Cardiac fibroblast (primary cell): ENCODE measurements at places on chromosomes 3 and 15.

- no peak for DNase-seq
These were observed 145.1 kb downstream of the NFKBIZ start for GRCh38 chr3:101994386-101994785.

DNA sequence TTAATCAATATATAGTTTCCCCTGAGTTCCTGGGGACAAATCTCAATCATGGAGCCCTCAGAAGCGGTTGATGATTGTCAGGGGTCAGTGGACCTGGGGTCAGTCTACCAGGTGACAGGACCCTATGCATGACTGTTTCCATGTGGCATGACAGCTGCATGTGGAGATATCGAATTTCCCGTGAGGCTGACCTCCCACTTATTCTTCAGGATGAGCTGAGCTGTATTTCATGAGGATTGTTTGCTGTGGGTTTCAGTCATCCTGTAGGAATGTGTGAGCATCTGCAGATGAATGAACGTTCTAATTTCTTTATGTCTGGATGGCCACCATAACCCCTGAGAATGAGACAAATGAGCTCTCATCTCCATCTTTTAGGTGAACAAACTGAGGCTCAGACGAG, 93.0 kb upstream of the HES1 start:
- peak; percentile 18 for DNase-seq

GRCh38 chr3:193905541-193906396, 230.2 kb upstream of the HES1 start:
- DNase-seq = peak; percentile 32

GRCh38 chr3:113910966-113911365, 36.8 kb upstream of the ZDHHC23 start:
- DNase-seq = peak; percentile 24

DNA sequence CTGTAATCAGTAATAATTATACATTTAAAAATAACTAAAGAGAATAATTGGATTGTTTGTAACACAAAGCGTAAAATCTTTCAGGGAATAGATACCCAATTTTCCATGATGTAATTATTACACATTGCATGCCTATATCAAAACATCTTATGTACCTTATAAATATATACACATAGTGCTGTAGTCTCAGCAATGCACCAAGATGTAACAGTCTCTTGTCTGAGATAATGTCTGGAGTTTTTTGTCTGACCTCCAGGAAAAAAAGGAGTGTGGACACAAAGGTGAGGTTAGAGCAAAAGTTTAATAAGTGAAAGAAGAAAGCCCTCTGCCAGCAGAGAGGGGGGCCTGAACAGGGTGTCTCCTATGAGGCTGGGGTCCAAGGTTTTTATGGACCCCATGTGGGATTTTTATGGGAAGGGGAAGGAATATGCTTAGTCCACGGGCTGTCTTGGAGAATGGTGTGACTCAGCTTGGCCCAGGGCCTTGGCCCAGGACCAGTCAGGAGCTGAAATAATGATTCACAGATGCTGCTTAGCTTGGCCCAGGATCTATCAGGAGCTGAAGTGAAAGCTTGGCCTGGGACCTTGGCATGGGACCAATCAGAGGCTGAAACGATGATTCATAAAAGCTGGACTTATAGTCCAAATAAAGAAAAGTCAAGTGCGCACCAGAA, 545.0 kb downstream of the ZPLD1 start:
- DNase-seq = peak; percentile 88

GRCh38 chr15:75902129-75902557, 1.5 kb upstream of the FBXO22 start:
- DNase-seq = peak; percentile 13

GRCh38 chr3:46129588-46130272, 78.4 kb downstream of the CCR1 start:
- DNase-seq = no peak

DNA sequence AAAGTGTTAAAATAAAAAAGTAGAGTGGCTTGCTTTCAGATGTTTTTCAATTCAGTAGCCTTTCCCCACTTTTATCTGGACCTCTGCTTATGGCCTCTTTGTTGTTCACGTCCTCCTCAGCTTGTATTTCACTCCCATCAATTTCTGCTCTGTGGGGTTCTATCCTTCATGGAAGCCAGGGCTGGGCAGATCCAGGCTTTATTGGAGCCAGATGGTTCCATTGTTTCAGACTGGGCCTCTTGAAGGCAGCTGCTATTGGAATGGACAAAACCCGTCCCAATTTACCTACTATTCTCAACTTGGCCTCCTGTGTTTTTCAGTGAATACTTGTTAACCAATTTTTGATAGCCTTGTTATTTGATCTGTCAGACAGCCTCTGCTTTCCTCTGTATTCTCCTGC, 10.9 kb upstream of the AADACL2 start:
- no peak for DNase-seq

DNA sequence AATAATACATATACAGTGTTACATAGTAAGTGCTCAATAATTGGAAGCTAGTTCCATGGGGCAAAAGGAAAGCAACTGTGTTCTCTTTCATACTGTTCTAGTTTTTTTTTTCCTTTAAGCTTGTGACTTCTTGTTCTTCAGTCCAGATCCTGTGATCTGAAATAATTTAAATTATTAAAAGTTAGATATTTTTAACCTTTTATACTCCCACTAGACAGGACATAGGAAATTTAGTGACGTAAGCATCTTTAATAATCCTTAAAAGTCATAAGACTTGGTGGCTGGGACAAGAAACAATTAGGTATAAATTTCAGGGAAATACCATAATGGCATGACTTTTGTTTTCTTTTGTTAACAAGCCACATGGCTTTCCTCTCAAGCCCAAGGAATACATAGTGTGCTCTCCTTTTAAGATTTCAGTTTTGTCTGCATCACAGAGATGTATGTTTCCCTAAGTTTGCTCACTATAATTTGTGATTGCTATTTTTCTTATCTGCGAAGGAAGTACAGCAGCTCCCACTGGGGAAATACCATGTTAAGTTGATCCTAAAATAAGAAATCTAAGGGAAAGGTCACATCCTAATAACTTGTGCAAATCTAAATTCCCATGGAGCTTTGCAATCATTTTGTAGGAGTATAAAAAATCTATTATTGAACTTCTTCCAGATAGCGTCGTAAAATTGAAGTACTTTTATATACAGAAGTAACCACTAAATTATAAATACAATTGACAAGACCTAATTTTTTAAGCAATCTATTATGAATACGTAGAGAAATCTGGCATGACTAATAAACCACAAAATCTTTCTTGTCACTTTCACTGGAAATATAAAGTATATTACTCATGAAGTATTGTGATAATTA, 30.1 kb downstream of the PPARG start:
- DNase-seq = peak; percentile 78

GRCh38 chr3:16048435-16049318, 125.8 kb upstream of the GALNT15 start:
- peak; percentile 88 for DNase-seq

- peak; percentile 78 for DNase-seq
These were observed 7.7 kb downstream of the BCL6 start for GRCh38 chr3:187737368-187738070.

DNA sequence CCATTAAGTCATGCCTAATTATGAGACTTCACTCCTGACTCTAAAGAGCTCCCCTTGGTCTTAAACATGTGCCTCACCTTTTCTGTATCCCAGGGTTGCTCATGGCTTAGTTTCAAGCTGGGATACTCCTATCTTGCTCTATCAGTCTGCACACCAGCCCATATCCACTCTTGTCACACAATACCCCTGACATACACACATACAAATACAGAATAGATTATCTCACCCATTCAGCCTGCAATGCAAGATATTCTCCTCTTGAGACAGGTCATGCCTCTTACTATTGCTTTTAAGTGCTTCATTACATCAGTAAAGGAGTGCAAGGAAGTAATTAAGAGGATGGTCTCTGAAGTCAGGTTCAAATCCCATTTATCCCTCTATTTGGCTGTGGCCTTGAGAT, 587.3 kb downstream of the IGSF11 start:
- DNase-seq = no peak

DNA sequence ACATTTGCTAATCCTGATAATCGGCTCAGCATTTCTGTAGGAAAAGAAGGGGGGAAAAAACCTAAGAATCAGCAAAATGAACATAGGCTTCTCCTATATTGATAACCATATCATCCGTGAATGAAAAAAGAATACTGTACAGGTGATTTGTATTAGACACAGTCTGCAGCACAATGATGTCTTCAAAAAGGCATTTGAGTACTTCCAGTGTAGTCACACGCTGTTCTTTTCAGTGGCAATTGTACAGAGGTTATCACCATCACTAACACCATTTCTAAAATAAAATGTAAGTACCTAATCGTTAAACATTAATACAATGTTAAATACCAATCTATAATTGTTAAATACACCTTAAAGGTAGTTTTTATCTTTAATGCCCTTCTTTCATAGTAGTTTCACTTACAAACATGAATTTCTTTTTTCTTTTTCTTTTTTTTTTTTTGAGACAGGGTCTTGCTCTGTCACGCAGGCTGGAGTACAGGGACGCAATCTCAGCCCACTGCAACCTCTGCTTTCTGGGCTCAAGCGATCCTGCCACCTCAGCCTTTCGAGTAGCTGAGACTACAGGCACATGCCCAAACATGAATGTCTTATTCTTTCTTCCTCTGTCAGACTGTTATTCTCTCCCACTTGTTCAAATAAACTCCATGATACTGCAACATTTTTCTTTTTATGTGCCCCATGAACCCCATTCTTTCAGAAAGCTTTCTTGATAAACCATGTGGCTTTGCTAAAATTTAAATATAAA, 18.4 kb downstream of the GOLGB1 start:
- no peak for DNase-seq

- DNase-seq = no peak
These were observed 25.1 kb downstream of the ACAA1 start for GRCh38 chr3:38111696-38112377.
